ENCODE measurements at places on chromosomes 3 and 15. TPM values are rescaled to one million over a fixed set of nuclear protein-coding genes. Genes with fewer than 3 reads are reported as not detected.

The REC114 gene
- total RNA-seq: not detected

The IL17RC gene
- total RNA-seq: 0.25 TPM

The SLC25A26 gene
- total RNA-seq: 19.7 TPM

- no peaks in the 10 kb centered on the region for H3K27me3 ChIP-seq
- H3K4me3 ChIP-seq: no peak overlapping the region
- H3K27ac ChIP-seq: no peak overlapping the region
- H3K36me3 ChIP-seq: no peaks in the 10 kb centered on the region
- no peaks in the 10 kb centered on the region for H3K4me1 ChIP-seq
Measured at GRCh38 chr3:151303751-151304150, 12.9 kb downstream of the GPR87 start.

GRCh38 chr15:62568004-62568403, 402.9 kb upstream of the C2CD4B start:
- peaks cover 1% of the 10 kb centered on the region for H3K4me1 ChIP-seq
- DNase-seq: no peak
- H3K27ac ChIP-seq: no peak overlapping the region
- no peaks in the 10 kb centered on the region for H3K36me3 ChIP-seq

GRCh38 chr15:66298803-66299251, 5.5 kb downstream of the DIS3L start:
- DNase-seq: no peak
- peaks cover 11% of the 10 kb centered on the region for H3K4me1 ChIP-seq
- no peak overlapping the region for H3K27ac ChIP-seq
- no peaks in the 10 kb centered on the region for H3K27me3 ChIP-seq
